ENCODE measurements at places on chromosomes 16 and 17. TPM values are rescaled to one million over a fixed set of nuclear protein-coding genes. Genes with fewer than 3 reads are reported as not detected.

SLC35G6 gene
- not detected for total RNA-seq

- peaks cover 59% of the 10 kb centered on the region for H3K4me1 ChIP-seq
- DNase-seq, result peak; percentile 63
- H3K36me3 ChIP-seq, result peaks cover 28% of the 10 kb centered on the region
- no peaks in the 10 kb centered on the region for H3K27me3 ChIP-seq
- peak overlapping the region; percentile 80 for H3K27ac ChIP-seq
- H3K4me3 ChIP-seq, result peak overlapping the region; percentile 54
These were observed 46.9 kb downstream of the TUBD1 start for GRCh38 chr17:59845595-59846393.

TEX19 gene
- not detected for total RNA-seq

GRCh38 chr16:27620541-27620940 lies 70.6 kb downstream of the KATNIP start:
- H3K4me3 ChIP-seq, result no peak overlapping the region
- no peaks in the 10 kb centered on the region for H3K27me3 ChIP-seq
- peaks cover 7% of the 10 kb centered on the region for H3K36me3 ChIP-seq
- H3K4me1 ChIP-seq, result no peaks in the 10 kb centered on the region

DNA sequence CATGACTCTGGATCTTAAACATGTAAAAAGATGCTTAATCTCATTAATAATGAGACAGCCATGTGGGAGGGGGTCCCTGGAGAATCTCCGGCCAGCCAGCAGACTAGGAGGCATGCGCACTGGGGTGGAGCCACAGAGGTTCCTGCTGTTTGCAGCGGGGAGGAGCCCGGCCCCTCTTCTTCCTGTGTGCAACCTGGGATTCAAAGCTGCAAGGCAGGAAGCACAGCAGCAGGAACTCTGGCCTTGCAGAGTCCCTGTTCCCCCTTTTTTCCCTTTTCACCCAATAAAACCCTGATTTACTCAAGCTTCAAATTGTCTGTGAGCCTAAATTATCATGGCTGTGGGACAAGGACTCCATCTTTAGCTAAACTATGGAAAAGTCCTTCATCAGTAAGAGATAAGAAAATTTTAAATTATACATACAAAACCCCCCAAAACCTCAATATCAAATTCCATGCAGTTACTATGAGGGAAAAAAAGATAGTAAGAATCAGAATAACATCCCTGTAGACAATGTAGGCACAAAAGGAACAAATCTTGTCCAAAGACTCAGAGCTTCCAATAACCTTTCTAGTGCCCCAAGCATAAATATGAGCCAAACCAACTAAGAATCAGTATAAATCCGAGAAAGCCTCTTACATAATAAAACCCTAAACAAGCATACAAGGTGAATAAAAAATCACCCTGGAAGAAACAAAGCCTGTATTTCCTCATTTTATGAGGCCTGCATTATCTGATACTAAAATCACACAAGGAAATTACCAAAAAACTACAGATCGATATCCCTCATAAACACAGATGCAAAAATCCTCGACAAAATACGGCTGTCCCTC lies 12.1 kb downstream of the CFDP1 start:
- peaks cover 29% of the 10 kb centered on the region for H3K4me1 ChIP-seq
- no peaks in the 10 kb centered on the region for H3K36me3 ChIP-seq
- H3K27ac ChIP-seq, result peak overlapping the region; percentile 73
- H3K27me3 ChIP-seq, result no peaks in the 10 kb centered on the region
- DNase-seq, result peak; percentile 46
- peak overlapping the region; percentile 42 for H3K4me3 ChIP-seq

GRCh38 chr17:74287031-74287602 lies 13.1 kb downstream of the DNAI2 start:
- H3K4me1 ChIP-seq, result peaks cover 38% of the 10 kb centered on the region
- no peak for DNase-seq
- H3K27ac ChIP-seq, result no peak overlapping the region
- H3K4me3 ChIP-seq, result no peak overlapping the region
- H3K36me3 ChIP-seq, result no peaks in the 10 kb centered on the region

- H3K27me3 ChIP-seq, result no peaks in the 10 kb centered on the region
- H3K27ac ChIP-seq, result no peak overlapping the region
- H3K36me3 ChIP-seq, result no peaks in the 10 kb centered on the region
- H3K4me1 ChIP-seq, result peaks cover 9% of the 10 kb centered on the region
- no peak for DNase-seq
These were observed 95.5 kb downstream of the GNAO1 start for GRCh38 chr16:56286809-56287208.

GRCh38 chr17:54544249-54544648 lies 356.4 kb upstream of the TOM1L1 start:
- no peaks in the 10 kb centered on the region for H3K36me3 ChIP-seq
- H3K27ac ChIP-seq, result no peak overlapping the region
- H3K4me3 ChIP-seq, result no peak overlapping the region
- no peak for DNase-seq

GRCh38 chr16:85738923-85739715 lies 11.8 kb downstream of the C16orf74 start:
- H3K4me3 ChIP-seq, result no peak overlapping the region
- H3K36me3 ChIP-seq, result no peaks in the 10 kb centered on the region
- no peak overlapping the region for H3K27ac ChIP-seq
- H3K4me1 ChIP-seq, result peaks cover 23% of the 10 kb centered on the region
- no peaks in the 10 kb centered on the region for H3K27me3 ChIP-seq

GRCh38 chr16:47197536-47198179 lies 53.9 kb upstream of the NETO2 start:
- peaks cover 13% of the 10 kb centered on the region for H3K36me3 ChIP-seq
- H3K4me3 ChIP-seq, result no peak overlapping the region
- H3K4me1 ChIP-seq, result no peaks in the 10 kb centered on the region
- no peak for DNase-seq
- no peaks in the 10 kb centered on the region for H3K27me3 ChIP-seq

EVPLL gene
- total RNA-seq, result not detected

MYH3 gene
- 4.1 TPM for total RNA-seq

GRCh38 chr17:383771-384621 lies 31.4 kb upstream of the RPH3AL start:
- peak overlapping the region; percentile 55 for H3K4me3 ChIP-seq
- no peak for DNase-seq
- no peak overlapping the region for H3K27ac ChIP-seq
- H3K36me3 ChIP-seq, result no peaks in the 10 kb centered on the region
- H3K4me1 ChIP-seq, result peaks cover 9% of the 10 kb centered on the region
- H3K27me3 ChIP-seq, result peaks cover 21% of the 10 kb centered on the region

DNA sequence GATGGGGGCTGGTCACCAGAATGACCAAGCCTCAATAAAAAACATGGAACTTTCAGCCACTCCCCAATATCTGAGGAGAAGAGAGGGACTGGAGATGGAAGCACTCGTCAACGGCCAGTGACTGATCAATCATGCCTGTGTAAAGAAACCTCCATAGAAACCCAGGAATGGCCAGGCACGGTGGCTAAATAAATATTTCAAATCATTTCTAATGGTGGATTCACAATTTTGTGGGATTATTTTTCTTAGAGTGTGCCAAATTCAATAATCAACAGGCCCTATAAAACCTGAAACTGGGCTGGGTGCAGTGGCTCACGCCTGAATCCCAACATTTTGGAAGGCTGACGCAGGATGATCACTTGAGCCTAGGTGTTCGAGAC lies 16.4 kb downstream of the NSMCE1 start:
- H3K4me1 ChIP-seq, result peaks cover 82% of the 10 kb centered on the region
- H3K4me3 ChIP-seq, result peak overlapping the region; percentile 16
- no peaks in the 10 kb centered on the region for H3K27me3 ChIP-seq
- peak overlapping the region; percentile 96 for H3K27ac ChIP-seq

DNA sequence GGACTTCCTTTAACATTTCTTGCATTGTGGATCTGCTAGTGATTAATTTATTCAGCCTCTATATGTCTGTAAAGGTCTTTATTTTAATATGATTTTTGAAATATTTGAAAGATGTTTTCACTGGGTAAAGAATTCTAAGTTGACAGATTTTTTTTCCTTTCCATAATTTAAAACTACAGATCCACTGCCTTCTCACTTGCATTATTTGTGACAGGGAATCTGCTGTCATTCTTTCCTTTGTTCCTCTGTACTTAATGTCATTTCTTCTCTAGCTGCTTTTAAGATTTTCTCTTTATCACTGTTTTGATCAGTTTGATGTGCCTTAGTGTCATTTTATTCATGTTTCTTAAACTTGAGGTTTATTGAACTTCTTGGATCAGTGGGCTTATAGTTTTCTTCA lies 159.9 kb downstream of the CYB561 start:
- no peaks in the 10 kb centered on the region for H3K4me1 ChIP-seq
- H3K4me3 ChIP-seq, result no peak overlapping the region
- H3K27ac ChIP-seq, result no peak overlapping the region
- peaks cover 22% of the 10 kb centered on the region for H3K36me3 ChIP-seq

GRCh38 chr17:16287563-16288027 lies 65.7 kb downstream of the CENPV start:
- peak; percentile 42 for DNase-seq
- peaks cover 48% of the 10 kb centered on the region for H3K4me1 ChIP-seq
- H3K4me3 ChIP-seq, result peak overlapping the region; percentile 71

GRCh38 chr17:732902-733720 lies 715 bp downstream of the TLCD3A start:
- H3K27ac ChIP-seq, result peak overlapping the region; percentile 90
- H3K4me1 ChIP-seq, result peaks cover 17% of the 10 kb centered on the region
- H3K27me3 ChIP-seq, result no peaks in the 10 kb centered on the region
- H3K36me3 ChIP-seq, result peaks cover 36% of the 10 kb centered on the region
- H3K4me3 ChIP-seq, result peak overlapping the region; percentile 93
- peak; percentile 84 for DNase-seq

CYB5D1 gene
- total RNA-seq, result 16.2 TPM

WNK4 gene
- 0.65 TPM for total RNA-seq

DNA sequence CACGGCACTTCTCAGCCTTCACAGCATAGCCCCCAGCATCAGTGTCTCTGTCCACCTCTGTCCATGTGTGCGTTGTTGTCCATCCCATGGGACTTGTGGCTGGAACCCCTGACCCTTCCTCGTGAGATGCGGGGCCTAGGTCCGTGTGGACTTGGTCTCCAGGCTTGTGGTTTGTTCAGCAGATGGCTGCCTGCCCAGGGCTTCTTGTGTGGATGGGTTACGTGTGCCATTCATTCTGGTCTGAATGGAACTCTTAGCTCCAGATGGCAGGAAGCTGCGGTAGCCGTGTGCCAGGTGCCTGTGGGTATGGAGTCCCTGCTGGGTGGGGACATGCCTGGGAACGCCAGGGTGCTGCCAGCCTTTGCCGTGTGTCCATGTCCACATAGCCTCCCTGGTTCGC lies 31.7 kb upstream of the NUDT16L1 start:
- H3K36me3 ChIP-seq, result peaks cover 22% of the 10 kb centered on the region
- DNase-seq, result no peak
- H3K27me3 ChIP-seq, result no peaks in the 10 kb centered on the region

- no peak for DNase-seq
- H3K4me3 ChIP-seq, result no peak overlapping the region
These were observed 49.7 kb downstream of the EPN2 start for GRCh38 chr17:19286751-19287341.

- peaks cover 4% of the 10 kb centered on the region for H3K36me3 ChIP-seq
- peaks cover 53% of the 10 kb centered on the region for H3K4me1 ChIP-seq
- DNase-seq, result peak; percentile 91
- H3K27me3 ChIP-seq, result no peaks in the 10 kb centered on the region
- peak overlapping the region; percentile 54 for H3K4me3 ChIP-seq
These were observed 6.3 kb downstream of the CCDC102A start for GRCh38 chr16:57530104-57530521.

DNA sequence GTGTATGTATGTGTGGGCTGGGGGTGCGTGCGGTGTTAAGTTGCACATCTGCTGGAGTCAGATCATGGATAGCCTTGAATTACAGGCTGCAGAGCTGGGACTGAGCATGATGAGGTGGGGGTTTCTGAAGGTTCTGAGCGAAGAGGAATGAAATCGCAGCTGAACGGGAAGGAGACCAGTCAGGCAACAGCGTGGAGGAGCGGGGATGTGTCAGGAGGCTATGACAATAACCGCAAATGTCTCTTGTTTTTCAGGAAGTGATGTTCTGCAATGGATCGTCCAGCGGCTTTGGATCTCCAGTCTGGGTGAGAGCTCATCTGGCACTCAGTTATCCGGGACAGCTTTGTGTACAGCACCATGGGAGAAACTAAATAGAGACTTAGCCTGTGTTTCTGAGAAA lies 20.9 kb downstream of the RGS9 start:
- H3K4me1 ChIP-seq, result peaks cover 15% of the 10 kb centered on the region
- H3K36me3 ChIP-seq, result no peaks in the 10 kb centered on the region
- no peak overlapping the region for H3K4me3 ChIP-seq
- DNase-seq, result no peak
- peaks cover 3% of the 10 kb centered on the region for H3K27me3 ChIP-seq
- H3K27ac ChIP-seq, result no peak overlapping the region

C17orf100 gene
- total RNA-seq, result 1.1 TPM

DNA sequence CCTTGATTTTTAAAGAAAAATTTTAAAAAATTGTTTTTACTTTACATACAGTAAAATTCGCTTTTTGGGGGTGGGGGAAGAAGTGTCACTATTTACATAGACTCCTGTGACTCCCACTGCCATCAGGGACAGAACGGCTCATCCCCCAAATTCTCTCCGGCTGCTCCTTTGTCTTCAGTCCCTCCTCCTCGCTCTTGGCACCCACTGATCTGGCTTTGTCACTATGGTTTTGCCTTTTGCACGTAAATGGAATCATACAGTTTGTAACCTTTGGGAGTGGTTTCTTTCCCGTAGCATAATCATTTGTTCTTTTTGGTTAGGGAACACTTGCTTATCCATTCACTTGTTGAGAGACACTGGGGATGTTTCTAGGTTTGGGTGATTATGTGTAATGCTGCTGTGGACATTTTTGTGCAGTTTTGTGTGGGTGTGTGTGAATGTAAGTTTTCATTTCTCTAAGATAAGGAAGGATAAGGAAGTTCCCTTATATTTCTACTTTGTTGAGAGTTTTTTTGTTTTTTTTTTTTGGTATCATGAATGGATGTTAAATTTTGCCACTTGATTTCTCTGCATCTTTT lies 27.4 kb downstream of the RAB11FIP4 start:
- H3K4me1 ChIP-seq, result no peaks in the 10 kb centered on the region
- no peak for DNase-seq
- no peak overlapping the region for H3K27ac ChIP-seq
- H3K4me3 ChIP-seq, result no peak overlapping the region

DNA sequence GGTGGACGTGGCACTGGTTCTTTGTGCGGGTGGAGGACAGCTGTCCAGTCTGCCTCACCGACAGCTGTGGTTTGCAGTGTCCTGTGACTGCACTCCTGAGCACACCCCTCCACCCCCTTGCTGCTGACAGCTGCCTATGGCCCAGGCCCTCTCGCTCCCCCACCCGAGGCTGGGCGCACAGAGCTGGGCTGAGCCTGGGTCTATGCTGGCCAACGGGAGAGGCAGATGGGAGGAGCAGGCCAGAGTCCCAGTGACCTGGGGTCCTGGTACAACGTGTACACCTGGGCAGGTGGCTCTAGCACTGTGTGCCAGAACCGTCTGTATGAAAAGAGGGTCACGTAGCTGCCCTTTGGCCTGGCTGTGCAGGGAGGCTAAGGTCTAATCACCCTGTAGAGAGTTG lies 30.5 kb downstream of the BAIAP2 start:
- H3K4me1 ChIP-seq, result no peaks in the 10 kb centered on the region
- H3K27me3 ChIP-seq, result no peaks in the 10 kb centered on the region
- no peak for DNase-seq
- H3K27ac ChIP-seq, result no peak overlapping the region
- H3K4me3 ChIP-seq, result no peak overlapping the region

DNA sequence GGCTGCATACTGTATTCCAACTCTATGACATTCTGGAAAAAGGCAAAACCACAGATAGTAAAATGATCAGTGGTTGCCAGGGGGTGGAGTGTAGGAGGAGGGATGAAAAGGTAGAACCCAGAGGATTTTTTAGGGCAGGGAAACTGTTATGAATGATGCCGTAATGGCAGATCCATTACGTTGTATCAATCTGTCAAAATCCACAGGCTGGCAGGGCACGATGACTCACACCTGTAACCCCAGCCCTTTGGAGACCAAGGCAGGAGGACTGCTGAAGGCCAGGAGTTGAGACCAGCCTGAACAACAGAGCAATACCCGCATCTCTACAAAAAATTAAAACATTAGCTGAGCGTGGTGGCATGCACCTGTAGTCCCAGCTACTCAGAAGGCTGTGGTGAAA lies 91.8 kb downstream of the RMI2 start:
- H3K27ac ChIP-seq, result no peak overlapping the region
- H3K27me3 ChIP-seq, result no peaks in the 10 kb centered on the region
- H3K4me3 ChIP-seq, result no peak overlapping the region

All from activated CD8-positive, alpha-beta T cell treated with anti-CD3 and anti-CD28 coated beads for 36 hours (primary cell).